ENCODE measurements at places on chromosomes 4 and X.

- DNase-seq, result no peak
These were observed 9.7 kb downstream of the MAEA start for GRCh38 chr4:1299301-1299860.

DNA sequence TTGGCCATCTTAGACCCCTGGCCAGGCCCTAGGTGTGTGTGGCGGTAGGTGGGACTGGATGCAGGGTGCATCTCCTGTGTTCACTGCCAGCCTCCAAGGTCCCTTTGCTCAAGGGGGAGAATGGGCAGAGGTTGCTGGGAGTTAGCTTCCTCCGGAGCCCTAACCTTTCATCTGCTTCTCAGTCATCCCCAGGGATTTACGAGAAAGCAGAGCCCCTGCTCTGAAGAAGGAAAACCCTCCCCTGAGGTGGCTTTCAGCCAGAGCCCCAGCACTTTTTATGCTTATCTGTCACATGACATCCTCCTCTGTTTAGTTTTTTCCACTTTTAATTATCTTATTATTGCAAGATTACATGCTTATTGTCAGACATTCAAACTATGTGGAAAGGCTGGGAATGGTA, 44.9 kb upstream of the DDX3X start:
- no peak for DNase-seq

DNA sequence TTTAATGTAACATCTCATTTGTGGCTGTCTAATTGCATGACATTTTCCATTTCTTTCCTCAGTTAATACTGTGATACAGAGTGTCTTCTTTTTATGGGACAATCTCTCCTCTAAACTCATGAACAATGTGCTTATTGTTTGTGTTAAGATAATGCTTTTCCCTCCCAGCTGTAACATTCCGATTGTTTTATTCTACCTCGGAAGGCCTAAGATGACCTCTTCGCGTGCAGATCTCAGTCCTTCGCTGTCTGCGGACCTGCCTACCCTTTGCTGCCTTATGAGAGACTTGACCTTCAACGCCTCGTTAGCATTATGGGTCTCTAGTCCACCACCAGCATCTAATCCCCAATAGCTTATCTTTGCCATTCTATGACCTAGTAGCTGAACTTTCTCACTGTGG, 29.8 kb upstream of the ZFP42 start:
- no peak for DNase-seq

GRCh38 chrX:65928522-65928921, 111.4 kb downstream of the VSIG4 start:
- no peak for DNase-seq

GRCh38 chr4:74501579-74501978, 56.6 kb downstream of the AREG start:
- no peak for DNase-seq

DNA sequence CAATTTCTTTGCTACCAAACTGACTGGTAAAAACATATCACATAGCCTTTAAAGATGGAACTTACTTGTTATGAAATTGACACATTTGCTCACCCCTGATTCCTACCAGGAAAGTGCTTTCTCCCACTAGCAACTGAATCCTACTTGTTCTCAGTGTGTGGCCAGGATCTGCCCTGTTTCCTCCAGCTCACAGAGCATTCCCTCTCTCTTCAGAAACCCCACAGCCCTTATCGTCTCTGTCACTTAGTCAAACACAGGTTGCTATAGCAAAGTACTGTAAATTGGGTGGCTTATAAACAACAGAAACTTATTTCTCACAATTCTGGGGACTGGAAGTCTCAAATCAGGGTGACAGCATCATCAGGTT, 265.2 kb upstream of the BOD1L1 start:
- no peak for DNase-seq

DNA sequence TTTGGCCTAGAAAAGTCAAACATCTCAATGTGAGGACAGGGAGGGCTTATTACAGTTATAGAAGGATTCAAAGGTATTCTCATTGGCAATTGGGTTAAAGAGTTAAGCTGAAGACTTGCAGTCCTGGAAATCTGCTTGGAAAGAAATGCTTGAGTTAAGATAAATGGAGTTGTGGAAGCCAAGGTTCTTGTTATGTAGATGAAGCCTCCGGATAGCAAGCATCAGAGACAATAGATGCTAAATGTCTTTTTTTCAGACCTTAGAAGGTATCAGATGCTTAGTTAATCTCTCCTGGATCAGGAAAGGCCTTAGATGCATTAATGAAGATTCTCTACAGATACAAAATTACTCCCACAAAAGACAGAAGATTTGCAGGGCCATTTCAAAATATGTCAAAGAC, 299.3 kb downstream of the CFAP47 start:
- DNase-seq, result no peak

- DNase-seq, result no peak
These were observed 1.5 kb upstream of the CRLF2 start for GRCh38 chrX:1213971-1214370.

- DNase-seq, result no peak
These were observed 72.9 kb downstream of the SHOX start for GRCh38 chrX:703466-703865.

DNA sequence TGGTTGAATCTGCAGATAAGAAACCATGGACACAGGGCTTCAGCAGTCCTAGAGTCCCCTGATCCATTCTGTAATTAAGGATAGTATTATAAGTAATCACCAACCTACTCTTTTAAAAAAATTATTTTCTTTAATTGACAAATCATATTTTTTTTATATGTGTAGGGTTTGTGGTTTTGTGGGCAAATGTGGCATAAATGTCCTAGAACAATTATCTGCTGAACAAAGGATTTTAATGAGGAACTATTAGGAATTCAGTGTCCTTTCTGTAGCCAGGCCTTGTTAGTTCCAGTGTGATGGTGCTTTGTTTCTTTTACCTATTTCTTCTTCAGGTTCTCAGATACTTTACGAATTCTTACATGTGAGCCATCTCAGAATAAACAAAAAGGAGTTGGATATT, 32.4 kb downstream of the PRIMPOL start:
- DNase-seq, result no peak

GRCh38 chrX:132692066-132692465, 203.2 kb upstream of the MBNL3 start:
- DNase-seq, result no peak

DNA sequence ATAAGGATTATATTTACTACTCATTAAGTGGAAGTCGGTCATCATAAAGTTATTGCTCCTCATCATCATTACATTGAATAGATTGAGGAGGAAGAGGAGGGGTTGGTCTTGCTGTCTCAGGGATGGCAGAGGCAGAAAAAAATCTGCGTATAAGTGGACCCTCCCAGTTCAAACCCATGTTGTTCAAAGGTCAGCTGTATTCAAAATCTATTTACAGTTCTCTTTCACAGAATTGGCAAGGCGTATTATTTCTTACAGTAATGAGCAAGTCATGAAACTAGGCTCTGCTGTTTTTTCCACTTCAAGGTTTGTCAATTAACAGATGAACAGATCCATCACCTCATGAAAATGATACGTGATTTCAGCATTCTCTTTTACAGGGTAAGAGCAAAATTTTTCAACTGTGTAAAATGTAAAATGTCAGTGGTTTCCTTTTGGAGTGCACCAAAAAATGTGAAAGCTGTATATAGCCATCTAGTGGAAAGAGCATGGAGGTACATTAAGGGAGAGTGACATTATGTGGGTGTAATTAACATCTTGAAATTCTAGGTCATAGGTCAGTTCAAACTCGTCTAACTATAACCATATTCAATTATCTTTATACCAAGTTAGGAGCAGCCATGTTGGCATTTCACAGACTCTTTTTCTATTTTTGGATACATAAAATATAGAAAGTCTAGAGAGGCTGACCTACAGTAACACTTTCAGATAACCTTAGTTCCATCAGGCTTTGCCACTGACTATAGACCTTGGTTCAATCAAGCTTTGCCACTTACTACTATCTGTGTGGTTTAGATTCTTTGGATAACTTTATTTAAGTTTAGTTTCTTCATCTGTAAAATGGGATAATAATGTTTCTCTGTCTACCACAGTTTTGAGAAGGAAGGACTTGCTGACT, 30.1 kb downstream of the NEIL3 start:
- DNase-seq, result no peak

DNA sequence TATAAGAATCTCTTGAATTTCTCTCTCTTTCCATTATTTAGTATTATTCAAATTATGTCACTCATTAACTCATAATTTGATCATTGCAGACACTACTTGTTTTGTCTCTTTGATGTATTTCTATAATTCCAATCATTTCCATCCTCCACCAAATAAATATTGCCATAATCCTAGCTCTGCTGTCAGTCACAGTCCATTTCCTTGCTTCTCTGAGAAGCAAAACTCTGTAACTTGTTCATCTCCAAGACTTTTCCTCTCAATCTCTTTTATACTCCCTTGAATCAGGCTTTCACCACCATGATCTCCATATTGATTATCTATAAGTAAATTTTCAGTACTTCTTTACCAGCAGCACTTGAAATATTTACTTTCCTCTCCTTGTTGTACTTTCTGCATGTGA, 135.9 kb downstream of the SCLT1 start:
- no peak for DNase-seq

DNA sequence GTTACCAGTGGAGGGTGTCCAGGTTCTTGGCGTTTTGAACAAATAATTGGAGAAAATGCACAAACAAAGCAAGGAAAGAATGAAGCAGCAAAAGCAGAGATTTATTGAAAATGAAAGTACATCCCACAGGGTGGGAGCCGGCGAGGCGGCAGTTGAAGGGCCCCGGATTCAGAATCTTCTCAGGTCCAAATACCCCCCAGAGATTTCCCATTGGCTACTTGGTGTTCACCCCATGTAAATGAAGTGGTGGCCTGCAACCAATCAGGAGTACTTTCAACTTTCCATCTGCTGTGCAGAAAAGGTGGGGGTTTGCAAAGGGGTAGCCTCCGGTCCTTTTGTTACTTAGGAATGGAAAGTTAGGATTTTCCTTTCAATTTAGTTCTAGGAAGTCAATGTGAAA, 1447.0 kb downstream of the C4orf33 start:
- DNase-seq, result no peak

GRCh38 chr4:89992744-89993143, 98.1 kb downstream of the MMRN1 start:
- no peak for DNase-seq

DNA sequence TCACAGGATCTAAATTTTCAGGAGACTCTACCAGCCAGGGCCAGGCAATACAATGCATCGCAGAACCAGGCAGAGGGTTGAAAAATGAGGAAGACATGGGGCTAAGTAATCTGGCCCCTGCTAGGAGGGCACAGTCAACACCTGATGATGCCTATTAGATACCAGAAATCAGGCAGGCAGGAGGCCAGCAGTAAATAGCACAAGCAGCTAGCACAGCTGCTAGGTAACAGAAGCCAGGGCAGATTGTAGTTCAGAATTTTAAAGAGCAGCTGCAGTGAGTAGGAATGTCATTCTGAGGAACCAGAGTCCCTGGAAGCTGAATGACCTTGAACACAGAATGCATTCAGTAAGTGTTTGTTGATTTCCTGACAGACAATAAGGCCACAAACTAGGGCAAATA, 38.8 kb upstream of the TRPC5OS start:
- DNase-seq, result no peak

DNA sequence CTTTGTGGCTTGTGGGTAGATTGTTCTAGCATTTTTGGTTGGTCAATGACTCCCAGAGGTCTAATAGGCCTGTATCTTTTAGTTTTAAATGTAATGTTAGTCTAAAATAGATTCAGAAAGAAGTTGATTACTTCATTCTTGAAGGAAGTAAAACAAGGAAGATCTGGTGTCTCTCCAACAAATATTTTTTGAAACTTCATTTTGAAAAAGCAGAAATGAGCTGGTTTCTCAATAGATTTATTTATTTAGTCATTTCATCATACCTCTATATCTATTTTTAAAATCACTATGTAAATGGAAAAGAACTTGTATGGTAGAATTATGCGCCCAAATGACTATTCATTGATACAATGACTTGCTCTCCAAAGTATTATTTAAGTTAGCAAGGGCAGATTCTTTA, 7.2 kb downstream of the HTR2C start:
- no peak for DNase-seq

DNA sequence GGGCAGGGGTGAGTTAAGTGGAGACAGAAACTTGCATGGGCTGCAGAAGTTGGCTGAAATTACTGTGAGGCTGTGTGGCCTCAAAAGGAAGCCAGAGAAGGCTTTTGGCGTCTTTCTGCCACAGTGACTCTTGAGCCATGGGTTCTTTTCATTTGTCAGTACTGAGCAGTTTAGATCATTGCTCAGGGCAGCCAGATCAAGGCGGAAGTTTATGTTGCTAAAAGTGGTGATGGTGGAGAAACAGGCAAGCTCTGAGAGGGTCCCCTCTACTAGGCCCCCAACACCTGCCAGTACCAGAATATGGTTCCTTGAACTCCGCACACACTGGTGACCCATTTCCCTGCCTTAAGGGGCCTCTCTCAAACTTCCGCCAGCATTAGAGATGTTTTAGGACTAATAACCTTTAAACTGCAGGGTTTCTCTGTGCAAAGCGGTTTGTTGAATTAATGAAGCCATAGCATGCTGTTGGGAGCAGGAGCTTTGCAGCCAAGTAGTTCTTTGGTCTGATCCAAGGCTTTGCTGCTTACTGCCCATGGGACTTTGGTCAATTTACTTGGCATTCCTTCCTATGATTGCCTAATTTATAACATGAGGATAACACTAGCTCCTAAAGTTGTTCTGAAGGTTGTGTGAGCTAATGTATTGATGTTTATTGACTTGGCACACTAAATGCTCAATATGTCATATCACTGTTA, 34.5 kb downstream of the RNF175 start:
- no peak for DNase-seq

DNA sequence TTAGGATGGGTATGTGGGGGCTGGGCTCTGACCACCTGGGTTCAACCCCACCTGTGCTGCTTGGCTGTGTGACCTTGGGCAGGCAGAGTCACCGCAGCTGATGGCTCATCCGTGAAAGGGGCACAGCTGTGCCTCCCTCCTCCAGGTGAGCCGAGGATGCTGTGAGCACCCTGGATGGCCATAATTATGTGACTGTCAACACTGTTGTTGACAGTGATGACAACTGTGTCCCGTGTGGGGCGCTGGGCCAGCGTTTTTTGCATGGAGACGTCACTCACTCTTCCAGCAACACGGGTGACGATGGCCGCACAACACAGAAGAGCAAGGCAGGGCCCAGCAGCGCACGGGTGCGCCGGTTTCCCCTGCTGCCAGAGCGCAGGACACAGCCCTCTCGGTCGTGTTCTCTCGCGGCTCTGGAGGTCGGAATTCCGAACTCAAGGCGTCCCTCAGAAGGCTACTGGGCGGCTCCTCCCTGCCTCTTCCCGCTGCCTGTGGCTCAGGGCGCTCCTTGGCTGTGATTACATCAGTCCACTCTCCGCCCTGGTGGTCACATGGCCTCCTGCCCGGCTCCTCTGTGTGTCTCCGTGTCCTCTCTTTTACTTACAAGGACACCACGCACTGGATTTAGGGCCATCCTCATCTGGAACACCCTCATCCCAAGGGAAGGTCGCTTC, 1.3 kb downstream of the SH3TC1 start:
- DNase-seq, result no peak
